Transverse colon (tissue), 4 donors: ENCODE measurements at places on chromosomes 2 and 18.

GRCh38 chr2:229392196-229392595, 121.1 kb upstream of the PID1 start:
- DNase-seq: no peak

- no peak for DNase-seq
Observed at GRCh38 chr2:33605056-33605455, 6.0 kb upstream of the FAM98A start.

GRCh38 chr2:111652038-111652437, 232.0 kb downstream of the ANAPC1 start:
- DNase-seq: no peak

DNA sequence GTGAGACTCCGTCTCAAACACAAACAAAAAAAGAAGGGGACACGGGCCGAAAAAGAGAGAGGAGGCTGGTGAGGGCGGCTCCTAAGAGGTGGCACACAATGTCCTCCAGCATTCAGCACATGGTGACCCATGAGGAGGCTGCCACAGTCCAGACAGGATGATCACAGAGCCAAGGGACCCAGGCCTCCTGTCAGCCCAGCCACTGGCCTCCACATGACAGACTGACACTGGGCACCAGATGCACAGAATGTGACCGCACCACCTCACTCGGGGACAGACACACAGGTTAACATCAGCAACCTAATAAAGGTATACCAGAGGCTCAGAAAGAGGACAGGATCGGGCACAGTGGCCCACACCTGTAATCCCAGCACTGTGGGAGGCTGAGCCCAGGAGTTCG, 21.0 kb downstream of the PASK start:
- no peak for DNase-seq

DNA sequence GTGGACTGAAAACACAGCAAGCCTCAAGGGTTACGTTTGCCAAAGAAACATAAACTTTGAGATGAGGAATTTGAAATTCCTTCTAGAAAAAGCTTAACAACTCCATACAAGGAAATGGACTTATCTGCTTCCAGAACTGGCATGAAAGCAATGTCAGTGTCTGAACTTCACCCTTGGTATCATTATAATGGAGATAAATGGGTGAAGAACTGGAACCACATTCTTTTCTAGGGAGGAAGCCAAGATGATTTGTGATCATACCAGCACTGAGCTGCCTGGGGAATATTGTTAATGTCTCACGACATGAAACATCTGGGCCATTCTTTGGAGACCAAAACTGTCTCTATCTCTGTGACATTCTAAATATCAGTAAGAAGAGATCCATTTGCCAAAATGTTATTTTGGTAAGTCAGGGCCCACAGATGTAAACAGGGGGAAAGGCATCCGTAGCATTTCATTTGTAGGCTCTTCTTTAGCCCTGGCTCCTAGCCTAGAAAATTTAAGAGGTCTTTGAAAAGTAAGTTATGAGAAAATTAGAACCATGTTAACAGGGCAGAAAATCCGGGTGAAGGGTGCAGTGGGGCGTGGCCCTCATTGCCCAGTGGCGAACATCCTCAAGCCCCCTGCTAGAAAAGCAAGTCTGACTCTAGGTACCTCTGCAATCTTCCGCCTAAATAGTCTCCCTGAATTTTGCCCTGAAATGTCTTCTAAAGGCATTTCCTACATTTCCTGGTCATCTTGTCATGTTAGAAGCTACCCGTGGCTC, 295.3 kb upstream of the EPAS1 start:
- DNase-seq: no peak

- DNase-seq: no peak
Observed at GRCh38 chr2:171124541-171124940, 36.2 kb downstream of the TLK1 start.

- no peak for DNase-seq
Observed at GRCh38 chr2:26483957-26484565, 6.1 kb upstream of the OTOF start.

DNA sequence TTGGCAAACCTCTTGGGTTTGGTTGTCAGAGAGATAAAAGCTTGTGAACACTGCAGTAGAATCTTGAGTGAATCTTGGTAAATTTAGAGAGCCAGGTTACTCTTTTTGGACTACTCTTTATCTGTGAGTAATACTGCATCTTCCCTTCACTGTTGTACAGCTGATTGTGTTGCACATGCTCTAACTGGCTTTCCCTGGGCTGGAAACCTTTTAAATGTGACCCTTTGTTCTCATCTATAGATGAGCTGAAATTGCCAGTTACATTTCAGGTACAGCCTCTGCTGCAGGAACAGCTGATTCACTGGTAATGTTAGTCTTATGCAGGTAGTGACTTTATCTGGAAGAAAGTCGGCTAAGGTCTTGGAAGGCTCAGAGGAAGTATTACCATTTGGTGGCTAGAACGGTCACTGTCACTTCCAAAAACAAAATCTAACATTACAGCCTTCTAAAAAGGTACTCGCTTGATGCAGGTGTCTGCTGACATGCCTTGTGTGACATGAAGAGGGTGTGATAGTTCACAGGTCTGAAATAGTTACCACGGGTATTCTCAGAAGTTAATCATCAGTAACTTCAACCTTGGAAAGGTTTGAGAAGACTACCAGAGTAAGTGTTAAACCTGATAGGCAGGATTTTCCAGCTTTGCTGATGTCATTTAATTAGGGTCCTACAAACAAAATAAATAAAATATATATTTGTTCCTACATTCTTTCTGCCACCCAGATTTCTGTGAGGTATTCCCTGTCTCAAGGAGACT, 851.1 kb downstream of the SLC4A3 start:
- DNase-seq: no peak

GRCh38 chr2:174586418-174587295, 10.9 kb downstream of the WIPF1 start:
- DNase-seq: no peak

DNA sequence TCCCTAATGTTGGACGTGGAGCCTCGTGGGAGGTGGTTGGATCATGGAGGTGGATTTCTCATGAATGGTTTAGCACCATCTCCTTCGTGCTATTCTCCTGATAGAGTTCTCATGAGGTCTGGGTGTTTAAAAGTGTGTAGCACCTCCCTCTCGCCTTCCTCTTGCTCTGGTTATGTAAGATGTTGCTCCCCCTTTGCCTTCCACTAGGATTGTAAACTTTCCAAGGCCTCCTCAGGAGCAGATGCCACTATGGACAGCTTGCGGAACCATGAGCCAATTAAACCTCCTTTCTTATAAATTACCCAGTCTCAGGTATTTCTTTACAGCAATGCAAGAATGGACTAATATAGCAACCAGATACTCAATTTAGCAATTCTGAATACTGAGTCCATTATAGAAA, 82.4 kb upstream of the PELI1 start:
- no peak for DNase-seq

GRCh38 chr2:179950391-179950790, 56.7 kb downstream of the CWC22 start:
- no peak for DNase-seq

DNA sequence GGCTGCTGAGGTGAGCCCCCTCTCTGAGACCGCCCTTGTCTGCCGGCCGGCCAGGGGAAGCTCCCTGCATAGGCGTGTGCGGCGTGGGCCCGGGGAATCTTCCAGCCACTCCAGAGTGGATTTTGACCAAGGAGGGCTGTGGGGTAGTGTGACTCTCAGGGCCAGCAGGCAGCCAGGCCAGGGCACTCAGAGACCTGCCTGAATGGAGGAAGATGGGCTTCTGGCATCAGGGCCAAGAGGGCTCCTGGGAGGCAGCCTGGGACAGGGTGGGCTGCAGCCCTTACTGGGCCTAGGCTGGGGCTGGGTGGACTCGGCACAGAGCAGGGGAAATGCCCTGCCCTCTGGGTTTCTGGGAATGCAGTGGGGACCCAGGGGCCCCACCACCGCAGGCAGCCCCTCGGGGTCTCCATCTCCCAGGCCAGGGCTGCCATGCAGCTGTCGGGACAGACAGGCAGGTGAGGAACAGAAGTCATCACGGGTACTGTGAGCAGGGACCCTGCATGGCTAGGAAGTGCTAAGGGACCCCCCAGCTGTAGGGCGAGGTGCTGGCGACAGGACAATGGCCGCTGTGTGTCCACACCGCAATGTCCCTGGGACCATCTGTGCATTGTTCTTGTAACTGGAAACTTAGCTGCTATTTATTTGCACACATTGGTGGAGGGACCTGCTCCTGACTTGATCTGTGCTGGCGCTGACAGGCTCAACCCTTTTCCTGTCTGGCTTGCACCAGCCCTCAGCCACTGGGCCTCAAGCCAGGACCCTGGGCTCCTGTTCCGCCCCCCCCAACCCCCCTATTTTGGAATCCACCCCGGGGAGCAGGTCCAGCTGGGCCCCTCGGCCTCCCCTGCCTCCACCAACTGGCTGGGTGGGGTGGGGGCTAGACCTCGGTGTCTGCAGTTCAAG, 4.1 kb downstream of the PDCD1 start:
- DNase-seq: no peak

- no peak for DNase-seq
Observed at GRCh38 chr18:68954738-68955137, 156.9 kb downstream of the CCDC102B start.

- no peak for DNase-seq
Observed at GRCh38 chr2:38509947-38510326, 92.8 kb downstream of the HNRNPLL start.

DNA sequence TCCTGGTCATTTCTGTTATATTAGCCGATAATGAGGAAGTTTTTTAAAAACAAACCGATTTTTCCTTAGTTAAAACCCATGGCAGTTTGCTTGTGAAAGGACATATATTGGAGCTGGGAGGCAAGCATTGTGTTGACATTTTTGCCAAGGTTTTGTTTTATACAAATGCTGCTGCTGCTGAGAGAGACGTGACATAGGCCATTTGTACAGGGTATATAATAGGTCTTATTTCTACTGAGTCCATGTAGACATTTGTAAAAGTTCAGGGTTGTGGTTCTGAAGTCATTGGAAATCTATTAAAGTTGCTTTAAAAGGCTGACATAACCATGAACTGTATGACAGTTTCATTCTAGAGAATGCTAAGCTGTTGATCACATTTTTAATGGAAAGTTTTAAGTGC, 424.0 kb upstream of the FANCL start:
- no peak for DNase-seq

- DNase-seq: no peak
Observed at GRCh38 chr2:11097038-11097720, 58.1 kb upstream of the SLC66A3 start.

DNA sequence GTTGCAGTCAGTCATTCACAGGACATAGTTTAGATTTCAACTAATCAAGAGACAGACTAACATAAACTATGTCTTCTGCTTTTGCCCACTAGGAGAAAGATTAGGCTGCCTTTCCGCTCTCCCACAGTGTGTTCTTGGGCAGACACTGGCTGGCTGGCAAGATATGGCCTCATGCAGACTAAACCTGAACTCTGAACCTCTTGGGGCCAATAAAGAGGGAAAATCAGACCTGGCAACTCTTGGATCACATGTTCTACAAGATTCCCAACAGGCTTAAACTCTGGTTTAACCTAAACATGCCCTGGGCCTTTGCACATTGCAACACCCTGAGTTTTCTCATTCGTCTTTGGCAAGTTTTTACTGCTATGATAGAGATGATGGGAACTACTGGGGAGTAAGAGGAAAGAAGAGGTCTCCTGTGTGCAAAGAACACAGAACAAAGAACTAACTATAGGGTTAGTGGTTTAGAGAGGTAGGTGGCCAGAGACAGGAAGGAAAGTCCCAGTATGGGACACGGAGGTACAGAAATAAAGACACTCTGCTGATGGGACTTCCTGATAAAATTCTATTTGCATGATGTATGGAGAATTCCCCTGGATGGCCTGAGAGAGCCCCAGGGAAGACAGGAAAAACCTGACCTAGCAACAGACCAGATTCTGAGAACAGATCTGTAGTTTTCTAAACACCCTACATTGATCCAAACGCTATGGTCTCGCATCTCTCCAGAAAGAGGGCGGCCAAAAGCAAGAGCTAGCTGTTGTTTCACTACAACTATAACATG, 2.0 kb upstream of the ATRAID start:
- DNase-seq: peak; percentile 22

GRCh38 chr2:96596596-96596995, 41.5 kb downstream of the KANSL3 start:
- DNase-seq: no peak

DNA sequence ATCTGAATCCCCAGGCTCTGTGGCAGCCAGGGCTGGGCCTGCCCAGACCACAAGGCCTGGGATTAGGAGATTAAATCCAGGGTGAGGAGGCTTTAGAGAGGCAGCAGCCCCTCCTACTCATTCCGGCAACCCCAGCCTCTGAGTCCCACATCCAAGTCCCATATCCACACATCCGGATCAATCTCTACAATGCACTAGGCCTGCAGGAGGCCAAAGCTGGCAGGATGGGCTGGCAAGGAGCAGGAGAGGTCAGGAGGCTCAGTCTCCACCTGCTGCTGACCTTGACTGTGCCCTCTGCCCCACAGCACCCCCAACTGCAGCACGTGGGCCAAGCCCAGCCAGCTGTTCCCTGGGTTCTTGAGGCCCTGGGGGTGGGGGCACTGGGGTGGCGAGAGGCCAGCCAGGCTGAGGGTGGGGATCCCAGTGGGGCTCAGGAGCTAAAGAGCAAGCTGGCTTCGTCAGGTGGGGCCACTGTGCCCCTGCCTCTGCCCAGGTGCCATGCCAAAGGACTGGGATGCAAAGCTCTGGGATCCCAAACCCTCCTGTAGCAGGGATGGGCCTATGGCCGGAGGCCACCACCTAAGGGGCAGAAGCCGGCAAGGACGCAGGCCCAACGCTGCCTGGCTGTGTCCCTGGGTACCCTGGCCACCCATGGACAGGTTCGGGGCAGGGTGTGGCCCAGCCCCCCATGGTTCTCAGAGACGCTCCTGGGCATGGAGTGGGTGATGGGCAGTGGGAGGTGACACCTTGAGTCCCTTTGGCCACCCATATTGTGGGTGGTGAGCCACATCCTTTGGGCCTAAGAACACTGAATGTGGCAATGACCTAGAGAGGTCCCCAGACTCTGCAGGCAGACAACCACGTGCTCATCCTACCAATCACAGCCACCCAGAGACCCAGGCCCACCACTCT, 3.2 kb downstream of the KIF1A start:
- DNase-seq: no peak

GRCh38 chr2:75596784-75597183, 36.0 kb upstream of the EVA1A start:
- no peak for DNase-seq
